ENCODE measurements at places on chromosomes 4 and X.

DNA sequence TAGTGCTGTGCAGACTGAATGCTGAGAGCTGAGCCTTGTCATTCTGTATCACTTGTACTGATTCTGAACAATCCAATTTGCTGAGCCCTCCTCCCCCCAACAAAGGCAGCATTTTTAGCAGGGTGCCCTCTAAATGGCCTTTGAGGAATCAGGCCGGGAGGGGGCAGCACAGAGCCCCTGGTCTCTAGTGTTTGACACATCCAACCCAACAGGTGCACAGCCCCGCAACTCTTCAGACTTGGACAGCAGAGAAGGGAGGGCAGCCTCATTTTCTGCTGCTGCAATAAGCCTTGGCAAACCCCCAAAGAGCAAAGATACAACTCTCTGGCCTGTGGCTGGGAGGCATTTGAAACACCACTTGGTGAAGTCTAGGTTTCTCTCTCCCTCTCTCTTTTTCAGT lies 3.4 kb downstream of the ATP1B4 start:
- peak; percentile 79 for DNase-seq

GRCh38 chr4:170805352-170805751 lies 715.6 kb upstream of the AADAT start:
- DNase-seq = no peak

DNA sequence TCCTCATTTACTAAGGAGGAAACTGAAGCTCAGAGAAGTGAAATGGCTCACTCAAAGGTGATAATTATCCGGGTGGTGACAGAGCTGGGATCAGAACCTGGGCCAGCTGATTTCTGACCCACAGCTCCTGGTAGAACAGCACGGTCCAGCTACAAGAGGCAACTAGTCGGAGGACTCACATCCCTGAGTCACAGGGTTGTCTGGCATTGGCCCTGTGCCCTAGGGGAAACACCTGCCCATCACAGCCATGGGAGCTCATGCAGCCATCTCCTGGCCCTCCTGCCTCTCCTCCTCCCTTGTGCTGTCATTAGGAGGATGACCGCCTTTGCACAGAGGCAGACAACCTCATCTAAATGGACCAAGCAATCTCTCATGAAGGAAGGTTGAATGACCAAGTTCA lies 115.2 kb upstream of the TSPAN5 start:
- no peak for DNase-seq

DNA sequence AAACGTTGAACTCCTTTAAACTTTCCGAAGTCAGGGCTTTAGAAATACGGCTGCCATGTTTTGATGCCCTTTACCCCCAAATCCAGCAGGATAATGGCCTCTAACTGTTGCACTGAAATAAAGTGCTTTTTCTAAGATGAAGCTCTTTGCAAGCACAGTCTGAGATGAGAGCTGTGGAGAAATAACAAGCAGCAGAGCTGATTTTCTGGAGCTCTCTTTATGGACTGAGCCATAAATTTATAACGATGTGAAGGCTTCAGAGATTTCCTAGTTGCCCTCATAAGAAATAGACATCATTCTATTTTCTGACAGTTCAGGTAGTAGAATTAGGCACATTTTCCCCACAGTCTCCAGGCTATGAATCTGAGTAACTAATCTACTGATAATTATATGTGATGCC lies 567.3 kb downstream of the PDHA2 start:
- DNase-seq = no peak

GRCh38 chrX:40202456-40202855 lies 104.7 kb upstream of the BCOR start:
- DNase-seq = no peak

- no peak for DNase-seq
Measured at GRCh38 chr4:167428156-167428555, 193.9 kb upstream of the SPOCK3 start.

- no peak for DNase-seq
Measured at GRCh38 chrX:31837445-31838049, 765.7 kb upstream of the FTHL17 start.
